Nucleus accumbens (tissue), 56 donors: ENCODE measurements at places on chromosomes 5 and 9.

- DNase-seq = no peak
Measured at GRCh38 chr5:138739938-138740337, 13.3 kb upstream of the CTNNA1 start.

DNA sequence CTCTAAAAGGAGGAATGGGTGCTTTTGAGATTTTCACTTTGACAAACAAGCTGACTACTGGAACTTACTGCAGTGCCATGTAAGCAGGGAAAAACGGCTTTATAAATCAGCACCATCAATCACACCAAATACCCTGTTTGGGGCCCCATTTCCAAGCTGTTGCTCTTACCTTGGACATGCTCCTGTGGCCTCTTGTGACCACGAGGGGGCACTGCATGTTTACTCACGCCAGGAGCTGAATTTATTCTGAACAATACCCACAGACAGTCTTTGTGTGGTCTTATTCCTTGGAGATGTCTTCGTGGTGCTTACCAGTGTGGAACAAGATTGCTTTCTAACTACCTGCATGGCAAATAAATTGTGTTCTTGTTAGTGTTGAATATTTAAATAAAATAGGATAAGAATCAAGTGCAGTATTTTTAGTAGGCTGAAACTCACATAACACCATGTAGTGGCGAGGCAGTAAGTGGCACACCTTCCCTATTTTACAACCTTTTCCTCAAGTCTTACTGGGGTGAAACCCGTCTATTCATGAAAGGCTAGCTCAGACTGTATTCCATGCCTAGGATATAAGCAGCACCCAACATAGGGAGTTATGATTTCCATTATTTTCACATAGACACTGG is 155.5 kb upstream of the NMUR2 start:
- no peak for DNase-seq

GRCh38 chr9:96253059-96253696 is 48.8 kb downstream of the HSD17B3 start:
- DNase-seq = no peak

DNA sequence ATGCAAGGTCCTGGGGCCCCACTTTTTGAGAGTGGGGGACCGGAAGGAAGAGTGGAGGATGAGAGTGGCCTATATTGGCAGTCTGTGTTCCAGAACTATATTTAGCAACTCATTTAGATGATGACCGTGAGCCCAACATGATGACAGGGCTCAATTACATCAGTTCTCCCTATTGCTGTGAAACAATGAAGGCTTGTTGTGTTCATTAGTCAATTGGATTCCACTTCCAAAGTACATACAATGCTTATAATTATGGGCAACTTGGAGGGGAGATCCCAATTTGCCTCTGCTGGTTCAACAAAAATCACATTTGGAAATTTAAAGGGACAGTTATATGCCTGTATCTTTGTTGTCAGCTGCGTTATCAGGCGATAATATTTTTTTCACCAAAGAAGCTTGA is 91.1 kb downstream of the TARS1 start:
- no peak for DNase-seq

DNA sequence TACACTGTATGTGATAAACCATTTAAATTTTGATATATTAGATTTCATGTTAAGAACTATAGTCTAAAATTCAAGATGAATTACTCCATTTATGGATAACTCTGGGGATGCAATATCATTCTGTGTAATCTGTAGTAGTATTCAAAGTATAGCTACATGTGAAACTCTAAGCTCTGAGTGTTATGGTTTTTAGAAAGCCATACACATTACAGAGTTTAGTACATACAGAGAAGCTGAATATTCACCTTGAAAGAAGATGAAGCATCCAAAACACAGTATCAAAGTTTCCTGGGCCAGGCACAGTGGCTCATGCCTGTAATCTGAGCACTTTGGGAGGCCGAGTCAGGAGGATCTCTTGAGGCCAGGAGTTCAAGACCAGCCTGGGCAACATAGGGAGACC is 25.0 kb downstream of the ABHD17B start:
- no peak for DNase-seq

DNA sequence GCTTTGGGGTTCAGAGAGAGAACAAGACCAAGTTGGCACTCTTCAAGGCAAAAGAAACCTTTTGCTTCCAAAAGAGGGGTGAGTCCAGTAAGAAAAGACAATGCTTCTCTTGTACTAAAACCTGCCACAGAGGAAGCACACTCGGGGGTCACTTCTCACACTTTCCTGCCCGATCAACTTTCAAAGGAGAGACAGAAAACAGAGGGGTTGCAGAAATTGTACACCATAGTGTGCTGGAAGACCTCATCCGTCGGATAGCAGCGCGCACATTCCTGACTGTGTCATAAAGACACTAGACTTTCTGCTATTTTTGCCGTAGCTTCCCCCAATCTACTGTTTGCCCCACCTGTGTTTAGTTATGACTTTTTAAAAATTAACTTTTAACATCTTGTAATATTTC is 66.9 kb downstream of the OR2K2 start:
- DNase-seq = no peak

GRCh38 chr9:129247285-129248153 is 69.5 kb upstream of the IER5L start:
- no peak for DNase-seq

GRCh38 chr9:126223798-126224531 is 102.7 kb upstream of the MVB12B start:
- DNase-seq = no peak

- no peak for DNase-seq
Measured at GRCh38 chr5:83364312-83365299, 106.9 kb upstream of the VCAN start.

DNA sequence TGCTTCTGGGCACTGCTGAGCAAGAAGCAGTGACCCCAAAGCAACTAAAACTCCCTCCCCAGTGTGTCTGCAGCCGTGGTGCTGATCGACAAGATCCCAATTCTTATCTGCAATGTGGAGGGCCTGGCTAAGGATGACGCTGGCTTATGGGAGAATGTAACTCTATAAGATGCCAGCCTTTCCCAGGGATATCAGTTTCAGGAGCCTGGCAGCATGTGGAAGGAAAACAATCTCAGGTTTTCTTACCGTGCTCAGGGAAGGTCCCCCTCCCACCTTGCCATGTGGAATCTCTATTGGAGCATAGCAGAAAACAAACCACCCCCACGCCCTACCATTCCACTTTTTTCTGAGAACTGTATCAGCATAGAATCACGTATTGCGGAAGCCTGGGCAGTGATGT is 87.7 kb upstream of the PTPN3 start:
- no peak for DNase-seq

DNA sequence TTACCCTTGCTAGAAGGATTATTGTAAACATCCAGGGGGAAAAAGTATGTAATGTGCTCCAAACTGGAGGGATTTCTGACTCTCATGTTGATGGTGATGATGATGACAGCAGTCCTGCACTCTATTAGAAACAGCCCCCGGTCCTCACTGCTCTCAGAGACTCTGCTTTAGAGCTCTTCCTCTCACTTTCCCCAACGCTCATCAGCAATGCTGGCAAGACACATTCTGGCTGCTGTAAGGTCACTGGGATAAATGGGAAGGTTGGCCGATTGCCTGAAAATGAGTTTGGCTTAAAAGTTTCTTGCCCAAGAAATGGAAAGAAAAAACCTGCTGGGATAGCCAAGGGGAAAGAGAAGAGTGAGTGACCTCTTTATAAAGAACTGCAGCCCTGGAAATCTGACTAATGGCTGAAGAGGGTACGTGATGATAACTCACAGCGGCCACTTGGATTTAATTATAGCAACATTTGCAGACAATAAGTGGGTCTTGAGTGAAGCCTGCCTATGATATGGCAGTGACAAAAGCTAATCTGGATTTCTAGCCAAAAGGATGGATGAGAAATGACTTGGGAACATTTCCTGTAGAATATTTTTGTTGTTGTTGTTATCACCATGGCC is 235.8 kb downstream of the TMEM38B start:
- DNase-seq = no peak

GRCh38 chr5:180304431-180305375 is 12.8 kb upstream of the MAPK9 start:
- no peak for DNase-seq

GRCh38 chr9:86557063-86557766 is 203.0 kb upstream of the TUT7 start:
- no peak for DNase-seq

- no peak for DNase-seq
Measured at GRCh38 chr5:42854795-42855194, 43.1 kb upstream of the SELENOP start.
